ENCODE measurements at places on chromosomes 6 and 20. TPM values are rescaled to one million over a fixed set of nuclear protein-coding genes. Genes with fewer than 3 reads are reported as not detected.

GSTA2 gene
- not detected for total RNA-seq

DNA sequence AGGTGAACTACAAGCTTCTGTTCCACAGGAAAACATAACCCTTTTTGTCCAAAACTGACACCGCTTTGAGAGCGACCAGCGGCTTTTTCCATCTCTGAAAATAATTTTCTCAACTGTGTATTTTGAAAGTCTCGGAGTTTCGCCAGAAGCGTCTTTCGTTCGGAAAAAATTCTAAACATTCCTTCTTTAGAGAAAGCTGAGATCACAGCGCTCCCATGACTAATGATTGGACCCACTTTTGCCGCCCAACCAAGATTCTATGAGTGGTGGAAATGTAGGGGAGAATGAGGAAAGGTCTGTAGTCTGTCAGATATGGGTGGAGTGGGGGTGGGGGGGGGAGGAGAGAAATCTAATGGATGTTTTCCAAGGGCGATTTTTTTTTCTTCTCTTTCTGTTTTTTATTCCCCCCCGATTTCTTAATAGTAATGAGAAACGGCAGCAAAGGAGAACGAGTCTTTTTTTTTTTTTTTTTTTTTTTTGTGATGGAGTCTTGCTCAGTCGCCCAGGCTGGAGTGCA is 189.3 kb downstream of the TRIM27 start:
- DNase-seq: no peak

SPATS1 gene
- total RNA-seq: not detected

DNA sequence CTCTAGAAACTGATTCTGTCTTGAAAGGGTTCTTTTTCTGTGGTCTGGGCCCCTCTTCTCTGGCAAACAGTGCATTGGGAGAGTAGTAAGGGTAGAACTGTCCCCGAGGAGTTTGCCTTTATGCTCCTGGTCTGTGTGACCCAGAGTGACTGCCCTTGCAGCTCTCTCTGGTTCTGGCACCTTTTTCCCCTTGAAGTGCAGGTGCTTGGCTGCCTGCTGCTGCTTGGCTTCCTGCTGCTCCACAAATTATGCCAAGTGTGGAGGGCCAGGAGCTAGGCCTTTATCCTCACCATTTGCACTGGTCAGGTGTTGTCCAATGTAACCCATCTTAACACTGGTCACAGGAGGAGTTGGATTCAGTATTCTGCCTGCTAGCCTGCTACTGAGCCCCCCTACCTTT is 11.2 kb downstream of the KIZ start:
- DNase-seq: no peak

DNA sequence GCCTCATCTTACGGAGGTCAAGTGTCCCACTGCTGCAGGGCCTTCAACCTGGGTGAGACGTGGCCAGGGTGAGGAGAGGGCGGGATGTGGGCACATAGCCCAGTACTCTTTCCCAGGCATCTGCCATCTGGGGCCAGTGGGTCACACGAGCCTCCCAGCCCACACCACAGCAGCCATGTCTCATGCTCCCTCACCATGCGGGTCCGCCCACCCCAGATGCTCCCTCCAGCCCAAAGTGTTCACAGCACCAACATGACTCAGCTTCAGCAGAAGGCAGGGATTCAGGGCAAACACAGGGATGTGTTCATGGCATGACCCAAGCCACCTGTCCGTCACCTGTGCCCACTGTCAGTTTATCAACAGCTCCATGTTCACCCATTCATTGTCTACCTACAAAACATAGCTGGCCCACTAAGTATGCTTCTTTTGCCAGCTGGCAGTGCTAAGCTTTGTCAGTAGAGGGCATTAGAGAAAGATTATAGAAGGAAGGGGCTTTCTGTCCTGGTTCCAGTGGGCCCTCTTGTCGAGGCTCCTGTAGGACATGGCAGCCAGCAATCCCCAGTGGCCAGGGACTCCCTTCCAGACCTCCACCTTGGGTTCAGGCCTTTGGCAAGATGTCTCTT is 109.2 kb downstream of the FOXF2 start:
- no peak for DNase-seq

GRCh38 chr6:157500022-157500421 is 119.0 kb downstream of the ZDHHC14 start:
- no peak for DNase-seq

DNA sequence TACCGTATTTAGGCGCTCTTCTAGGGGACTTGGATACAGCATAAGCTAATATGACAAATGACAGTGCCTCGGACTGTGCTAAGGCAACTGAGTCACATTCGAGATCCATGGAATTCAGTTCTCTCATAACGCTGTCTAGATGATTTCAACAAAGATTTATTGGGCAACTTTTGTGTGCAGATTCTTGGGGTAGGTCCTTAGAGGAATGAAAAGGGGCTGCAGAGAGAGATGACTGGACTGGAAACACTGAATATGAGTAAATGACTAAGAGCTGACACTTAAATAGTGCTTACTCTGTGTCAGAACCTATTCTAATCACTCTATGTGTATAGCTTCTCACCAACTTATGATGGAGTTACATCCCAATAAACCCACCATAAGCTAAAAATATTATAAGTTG is 36.4 kb upstream of the MARCKS start:
- no peak for DNase-seq

- DNase-seq: no peak
Measured at GRCh38 chr20:4471221-4471620, 250.5 kb upstream of the PRND start.

PI16 gene
- not detected for total RNA-seq

DNA sequence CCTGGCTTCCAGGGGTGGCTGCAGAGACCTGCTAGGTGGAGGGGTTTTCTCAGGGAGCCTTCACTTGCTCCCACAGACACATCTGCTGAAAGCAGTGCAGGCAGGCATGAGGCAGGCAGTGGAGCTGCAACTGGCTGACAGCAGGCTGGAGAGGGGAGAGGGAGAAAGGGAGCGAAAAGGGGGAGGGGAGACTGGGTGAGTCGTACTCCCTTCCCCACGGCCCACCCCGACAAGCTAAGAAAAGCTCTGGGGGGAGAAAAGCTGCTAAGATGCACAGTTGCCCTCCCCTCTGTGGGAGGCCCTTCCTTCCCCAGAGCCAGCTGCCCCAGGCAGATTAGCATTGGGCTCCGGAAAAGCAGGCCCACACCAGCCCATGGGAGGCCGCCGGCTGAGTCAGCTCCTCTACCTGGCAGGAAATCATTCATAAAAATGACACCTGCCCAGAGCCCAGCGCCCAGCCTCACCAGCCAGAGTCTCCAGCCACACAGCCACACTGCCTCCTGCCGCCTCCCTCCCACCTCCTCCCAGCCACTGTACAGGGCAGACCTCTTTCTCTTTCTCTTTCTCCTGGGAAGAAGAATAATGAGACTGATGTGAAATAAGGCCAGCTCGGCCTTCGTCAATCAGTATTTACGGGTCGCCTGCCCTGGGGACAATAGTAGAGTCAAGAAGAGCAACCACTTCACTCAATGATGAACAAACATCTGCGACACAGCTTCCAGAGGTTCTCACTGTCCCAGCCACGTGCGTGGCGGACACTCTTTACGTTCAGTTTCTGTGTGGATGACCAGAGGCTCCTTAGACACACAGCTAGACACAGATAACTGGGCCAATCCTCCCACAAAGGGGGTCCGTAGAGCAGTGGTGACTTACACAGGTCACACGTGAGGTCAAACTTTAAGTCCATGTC is 7.7 kb upstream of the C20orf203 start:
- peak; percentile 56 for DNase-seq

DNA sequence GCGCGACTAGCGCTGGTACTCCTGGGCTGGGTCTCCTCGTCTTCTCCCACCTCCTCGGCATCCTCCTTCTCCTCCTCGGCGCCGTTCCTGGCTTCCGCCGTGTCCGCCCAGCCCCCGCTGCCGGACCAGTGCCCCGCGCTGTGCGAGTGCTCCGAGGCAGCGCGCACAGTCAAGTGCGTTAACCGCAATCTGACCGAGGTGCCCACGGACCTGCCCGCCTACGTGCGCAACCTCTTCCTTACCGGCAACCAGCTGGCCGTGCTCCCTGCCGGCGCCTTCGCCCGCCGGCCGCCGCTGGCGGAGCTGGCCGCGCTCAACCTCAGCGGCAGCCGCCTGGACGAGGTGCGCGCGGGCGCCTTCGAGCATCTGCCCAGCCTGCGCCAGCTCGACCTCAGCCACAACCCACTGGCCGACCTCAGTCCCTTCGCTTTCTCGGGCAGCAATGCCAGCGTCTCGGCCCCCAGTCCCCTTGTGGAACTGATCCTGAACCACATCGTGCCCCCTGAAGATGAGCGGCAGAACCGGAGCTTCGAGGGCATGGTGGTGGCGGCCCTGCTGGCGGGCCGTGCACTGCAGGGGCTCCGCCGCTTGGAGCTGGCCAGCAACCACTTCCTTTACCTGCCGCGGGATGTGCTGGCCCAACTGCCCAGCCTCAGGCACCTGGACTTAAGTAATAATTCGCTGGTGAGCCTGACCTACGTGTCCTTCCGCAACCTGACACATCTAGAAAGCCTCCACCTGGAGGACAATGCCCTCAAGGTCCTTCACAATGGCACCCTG is 1.6 kb downstream of the TPBG start:
- DNase-seq: no peak

Data from activated CD8-positive, alpha-beta T cell treated with anti-CD3 and anti-CD28 coated beads for 36 hours (primary cell).